Right cardiac atrium (tissue), 5 donors: ENCODE measurements at places on chromosomes 7 and 10. TPM values are rescaled to one million over a fixed set of nuclear protein-coding genes. Genes with fewer than 3 reads are reported as not detected.

- peak; percentile 50 for DNase-seq
Observed at GRCh38 chr10:104332243-104333031, 5.8 kb downstream of the ITPRIP start.

- no peak for DNase-seq
Observed at GRCh38 chr7:23011222-23011924, 2.6 kb downstream of the HYCC1 start.

Gene HOXA2
- 0.36 TPM for polyA plus RNA-seq

DNA sequence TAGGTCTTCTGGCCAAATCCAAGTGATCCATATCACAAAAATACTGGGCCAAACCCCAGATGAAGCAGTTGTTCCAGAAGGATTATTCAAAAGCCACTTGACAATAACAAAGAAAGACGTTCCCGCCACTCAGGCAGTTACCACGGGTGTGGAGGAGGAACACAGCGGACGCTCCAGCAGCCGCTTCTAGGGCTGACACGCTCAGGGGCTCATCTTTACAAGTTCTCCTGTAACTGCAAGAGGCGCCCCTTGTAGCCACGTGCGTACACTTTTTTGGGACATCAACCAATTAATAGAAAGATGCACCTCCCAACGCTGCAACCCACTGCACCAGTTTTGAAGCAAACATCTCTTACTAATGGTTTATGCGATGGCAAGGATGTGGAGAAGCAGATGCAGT, 159.4 kb downstream of the GRID1 start:
- DNase-seq: no peak

- no peak for DNase-seq
Observed at GRCh38 chr10:78341953-78342614, 308.4 kb downstream of the RPS24 start.

Gene ACTL6B
- not detected for polyA plus RNA-seq

Gene CLEC5A
- 0.27 TPM for polyA plus RNA-seq

GRCh38 chr10:12355384-12355783, 6.0 kb downstream of the CAMK1D start:
- DNase-seq: no peak

Gene KBTBD2
- 12.9 TPM for polyA plus RNA-seq

DNA sequence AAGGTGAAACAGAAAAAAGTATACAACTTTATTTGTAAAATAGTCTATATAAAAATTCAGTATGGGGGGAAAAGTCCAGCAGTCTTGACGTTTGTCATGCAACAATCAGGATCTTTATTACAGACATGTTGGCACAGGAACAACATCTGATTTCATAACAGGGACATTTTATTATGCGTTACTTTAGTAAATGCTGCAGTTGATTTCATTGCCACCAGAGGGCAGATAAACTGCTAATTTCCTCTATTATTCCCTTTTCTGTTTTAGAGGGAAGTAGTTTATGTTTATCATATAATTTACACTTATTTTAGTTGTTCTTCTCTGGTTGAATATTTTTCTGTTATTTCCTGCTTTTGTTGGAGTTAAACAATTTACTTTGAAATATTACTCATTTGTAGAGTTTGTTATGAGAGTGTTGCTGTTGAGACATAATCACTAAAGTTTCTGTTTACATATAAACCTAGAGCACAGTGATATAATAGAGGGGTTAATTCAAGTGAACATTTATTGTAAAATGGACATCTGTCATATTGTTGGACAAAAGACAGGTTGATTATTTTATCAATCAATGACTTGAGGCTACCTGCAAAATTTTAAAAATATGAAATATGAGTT, 3.3 kb downstream of the PLXDC2 start:
- no peak for DNase-seq

Gene C10orf62
- polyA plus RNA-seq: 0.20 TPM

GRCh38 chr7:98038321-98038720, 48.3 kb upstream of the OCM2 start:
- DNase-seq: no peak

Gene MICU1
- polyA plus RNA-seq: 35.3 TPM

DNA sequence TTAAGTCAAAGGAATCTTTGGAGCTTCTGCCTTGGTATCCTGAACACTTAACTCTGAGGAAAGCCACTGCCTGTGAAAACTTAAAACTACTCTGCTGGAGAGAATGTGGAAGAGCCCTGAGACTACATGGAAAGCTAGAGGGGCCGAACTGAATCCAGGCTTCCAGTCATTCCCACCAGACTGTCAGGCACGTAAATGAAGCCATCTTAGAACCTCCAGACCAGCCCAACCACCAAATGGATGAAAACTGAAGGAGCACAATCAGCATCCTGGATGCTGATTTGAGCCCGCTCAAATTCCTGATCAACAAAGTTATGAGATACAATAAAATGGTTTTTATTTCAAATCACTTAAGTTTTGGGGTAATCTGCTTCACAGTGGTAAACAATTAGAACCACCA, 30.8 kb downstream of the TNPO3 start:
- DNase-seq: no peak

Gene VSTM4
- 9.9 TPM for polyA plus RNA-seq

DNA sequence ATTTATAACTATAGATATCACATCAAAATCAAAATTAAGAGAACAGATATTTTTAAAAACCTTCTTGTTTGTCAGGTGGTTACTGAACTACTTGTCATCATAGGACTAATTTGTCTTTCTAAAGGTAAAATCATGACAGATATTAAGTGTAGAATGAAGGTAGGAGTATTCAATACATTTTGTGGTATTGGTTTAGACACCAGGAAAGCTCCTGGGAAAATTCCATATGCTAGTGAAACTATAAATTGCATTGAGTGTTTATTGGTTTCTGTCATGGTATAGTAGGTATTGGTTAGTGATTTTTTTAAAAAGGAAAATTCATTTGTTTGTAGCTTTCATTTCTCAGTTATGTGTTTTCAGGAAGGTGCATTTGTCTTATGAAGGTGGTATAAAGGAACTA, 132.7 kb downstream of the KCND2 start:
- no peak for DNase-seq

GRCh38 chr7:55838595-55838994, 24.0 kb downstream of the SEPTIN14 start:
- DNase-seq: no peak

Gene SEPTIN7
- polyA plus RNA-seq: 189 TPM

Gene DNAJB9
- 35.7 TPM for polyA plus RNA-seq

DNA sequence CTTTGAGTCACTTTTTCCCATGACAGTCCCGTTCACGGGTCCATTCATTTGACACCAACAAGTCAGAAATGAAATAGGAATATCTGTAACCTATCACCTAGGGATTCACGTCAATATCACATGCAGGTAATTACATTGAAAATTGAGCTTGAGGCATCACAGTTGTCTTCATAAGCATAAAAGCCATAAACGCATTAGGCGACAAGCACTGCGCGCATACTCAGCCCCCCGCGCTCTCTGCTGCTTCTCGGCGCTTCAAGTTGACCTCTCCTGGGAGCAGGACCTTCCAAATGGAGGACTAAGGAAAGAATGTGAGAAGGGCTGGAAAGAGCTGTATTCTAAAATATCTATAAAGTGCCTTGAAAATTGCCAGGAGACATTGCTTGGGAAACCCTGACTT, 130.5 kb upstream of the TNS3 start:
- DNase-seq: no peak

DNA sequence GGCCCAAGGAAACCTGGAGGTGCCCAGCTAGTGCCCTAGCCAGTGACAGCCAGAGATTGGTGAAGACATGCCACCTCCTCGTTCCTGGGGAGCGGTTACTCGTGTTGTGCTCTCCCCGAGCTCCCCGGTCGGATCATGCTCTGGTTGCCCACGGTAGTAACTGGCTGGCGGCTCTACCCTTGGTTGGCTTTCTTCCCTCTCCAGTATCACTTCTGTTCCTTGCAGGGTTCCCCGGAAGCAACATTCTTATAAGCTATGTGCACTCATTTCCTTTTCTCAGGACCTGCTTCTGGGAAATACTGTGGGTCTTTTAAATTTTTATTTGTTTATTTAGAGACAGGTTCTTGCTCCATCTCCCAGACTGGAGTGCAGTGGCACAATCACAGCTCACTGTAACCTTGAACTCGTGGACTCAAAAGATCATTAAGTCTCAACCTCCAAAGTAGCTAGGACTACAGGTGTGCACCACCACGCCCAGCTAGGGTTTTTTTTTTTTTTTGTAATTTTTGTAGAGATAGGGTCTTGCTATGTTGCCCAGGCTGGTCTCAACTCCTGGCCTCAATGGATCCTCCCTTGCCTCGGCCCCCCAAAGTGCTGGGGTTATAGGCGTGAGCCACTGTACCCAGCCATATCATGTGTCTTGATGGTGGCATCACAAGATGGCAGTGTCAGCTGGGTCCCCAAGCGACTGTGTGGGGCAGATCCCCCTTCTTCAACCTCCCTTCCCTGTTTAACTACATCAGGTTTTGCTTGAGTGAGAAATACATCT, 6.9 kb upstream of the CALHM1 start:
- no peak for DNase-seq

Gene CDC14C
- polyA plus RNA-seq: not detected

Gene SPDYE8
- not detected for polyA plus RNA-seq

Gene MYL10
- not detected for polyA plus RNA-seq

GRCh38 chr10:92886334-92886961, 38.1 kb downstream of the EXOC6 start:
- no peak for DNase-seq

Gene FKBP6
- polyA plus RNA-seq: not detected

GRCh38 chr10:78785991-78786390, 282.8 kb upstream of the ZMIZ1 start:
- no peak for DNase-seq

GRCh38 chr10:68212721-68213352, 19.1 kb downstream of the ATOH7 start:
- no peak for DNase-seq

DNA sequence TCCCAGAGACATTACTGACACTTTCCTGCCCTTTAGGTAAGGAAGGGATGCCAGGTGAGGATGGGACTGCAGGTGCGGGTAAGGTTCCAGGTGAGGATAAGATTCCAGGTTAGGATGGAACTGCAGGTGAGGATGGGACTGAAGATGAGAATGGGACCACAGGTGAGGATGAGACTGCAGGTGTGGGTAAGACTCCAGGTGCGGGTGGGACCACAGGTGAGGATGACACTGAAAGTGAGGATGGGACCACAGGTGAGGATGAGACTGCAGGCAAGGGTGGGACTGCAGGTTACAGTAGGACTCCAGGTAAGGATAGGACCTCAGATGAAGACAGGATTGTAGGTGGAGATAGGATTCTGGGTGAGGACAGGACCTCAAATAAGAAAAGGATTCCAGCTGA, 322.3 kb downstream of the WDR37 start:
- no peak for DNase-seq

DNA sequence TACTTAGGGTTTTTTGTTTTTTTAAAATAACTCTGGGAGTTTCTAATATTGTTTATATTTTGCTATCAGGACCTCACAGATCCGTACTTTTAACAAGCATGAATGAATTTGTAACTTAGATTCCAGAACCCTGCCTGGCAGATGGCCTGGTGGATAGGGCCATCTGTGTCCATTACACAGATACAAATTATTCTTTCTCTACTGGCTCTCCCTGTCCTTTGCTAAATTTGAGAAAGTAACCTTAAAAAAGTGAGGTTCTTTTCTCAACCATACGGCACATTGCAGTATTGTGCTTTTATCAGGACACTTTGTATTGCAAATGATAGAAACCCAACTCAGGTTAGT, 26.6 kb downstream of the LCOR start:
- no peak for DNase-seq

Gene CHST3
- 14.9 TPM for polyA plus RNA-seq

DNA sequence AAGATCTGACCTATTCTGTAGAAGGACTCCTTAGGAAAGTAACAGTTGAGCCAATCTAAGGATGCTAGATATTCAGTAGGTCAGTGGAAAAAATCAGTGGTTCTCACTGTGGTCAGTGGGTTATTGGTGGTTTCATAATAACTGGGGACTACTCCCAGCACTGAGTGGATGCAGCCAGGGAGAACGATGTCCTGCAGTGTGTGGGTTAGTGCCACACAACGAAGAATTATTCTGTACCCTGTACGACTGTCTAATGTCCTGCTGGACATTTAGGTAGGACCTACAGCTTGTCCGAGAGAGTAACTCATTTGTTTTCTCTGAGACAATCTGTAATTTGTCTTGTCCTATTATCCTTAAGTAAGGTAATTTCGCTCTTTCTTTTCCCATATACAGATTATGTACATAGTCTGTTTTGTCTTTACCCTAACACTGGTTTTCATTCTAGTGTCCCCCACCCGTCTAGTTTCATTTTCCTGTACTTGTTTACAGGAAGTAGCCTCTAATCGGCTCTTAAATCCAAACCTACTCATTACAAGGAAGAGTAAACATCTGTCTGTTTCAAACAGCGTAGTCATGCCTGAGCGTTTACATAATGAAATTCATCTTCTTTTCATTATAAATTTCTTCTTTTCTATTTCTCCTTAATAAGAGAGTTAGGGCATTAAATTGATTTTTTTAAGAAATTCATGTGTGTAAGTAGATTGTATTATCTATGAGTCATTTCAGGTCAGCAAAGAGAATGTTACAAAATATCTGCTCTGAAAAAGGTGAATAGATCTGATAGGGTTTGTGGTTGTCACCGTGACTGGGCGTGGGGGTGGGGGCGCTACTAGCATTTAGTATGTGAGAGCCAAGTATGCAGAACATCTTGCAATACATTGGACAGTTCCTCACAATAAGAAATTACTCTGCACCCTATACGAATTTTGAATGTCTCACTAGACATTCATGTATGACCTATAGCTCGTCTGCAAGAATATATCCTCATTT, 8.3 kb upstream of the ZC3HAV1L start:
- DNase-seq: no peak

Gene KCP
- polyA plus RNA-seq: 0.36 TPM

Gene SLIT1
- 0.16 TPM for polyA plus RNA-seq

GRCh38 chr7:132435016-132435990, 141.0 kb downstream of the PLXNA4 start:
- DNase-seq: no peak

DNA sequence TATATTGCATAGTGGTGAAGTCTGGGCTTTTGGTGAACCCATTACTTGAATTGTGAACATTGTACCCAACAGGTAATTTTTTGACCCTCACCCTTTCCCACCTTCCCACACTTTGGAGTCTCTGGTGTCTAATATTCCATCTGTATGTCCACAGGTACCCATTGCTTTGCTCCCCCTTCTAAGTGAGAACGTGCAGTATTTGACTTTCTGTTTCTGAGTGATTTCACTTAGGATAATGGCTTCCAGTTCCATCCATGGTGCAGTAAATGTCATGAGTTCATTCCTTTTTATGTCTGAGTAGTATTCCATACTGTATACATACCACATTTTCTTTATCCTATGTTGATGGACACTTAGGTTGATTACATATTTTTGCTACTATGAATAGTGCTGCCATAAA, 91.5 kb upstream of the KIF5B start:
- no peak for DNase-seq

DNA sequence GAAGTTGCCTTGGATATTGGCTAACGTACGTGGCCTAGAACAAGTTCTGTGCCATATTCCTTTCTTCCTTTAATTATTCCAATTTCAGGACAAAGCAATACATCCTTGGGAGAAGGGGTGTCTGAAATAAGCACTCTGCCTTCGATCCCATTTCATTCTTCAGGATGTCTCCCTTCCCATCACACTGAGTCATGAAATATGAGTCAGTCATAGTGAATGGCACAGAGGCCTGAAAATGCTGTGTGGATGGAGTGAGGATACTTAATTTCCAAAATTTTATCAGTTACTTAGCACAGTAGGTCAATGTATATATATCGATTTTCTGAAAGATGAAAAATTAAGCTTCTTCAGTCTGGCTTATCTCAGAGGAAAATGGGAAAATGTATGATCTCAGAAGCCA, 19.5 kb downstream of the EVX1 start:
- DNase-seq: no peak

GRCh38 chr7:44434201-44434600, 56.3 kb downstream of the NUDCD3 start:
- no peak for DNase-seq

- DNase-seq: no peak
Observed at GRCh38 chr7:154289119-154289518, 236.9 kb downstream of the DPP6 start.
